ENCODE measurements at places on chromosomes 1 and 21.
A peak's percentile ranks its signal among the peaks of the same experiment; 100 is the strongest.

DNA sequence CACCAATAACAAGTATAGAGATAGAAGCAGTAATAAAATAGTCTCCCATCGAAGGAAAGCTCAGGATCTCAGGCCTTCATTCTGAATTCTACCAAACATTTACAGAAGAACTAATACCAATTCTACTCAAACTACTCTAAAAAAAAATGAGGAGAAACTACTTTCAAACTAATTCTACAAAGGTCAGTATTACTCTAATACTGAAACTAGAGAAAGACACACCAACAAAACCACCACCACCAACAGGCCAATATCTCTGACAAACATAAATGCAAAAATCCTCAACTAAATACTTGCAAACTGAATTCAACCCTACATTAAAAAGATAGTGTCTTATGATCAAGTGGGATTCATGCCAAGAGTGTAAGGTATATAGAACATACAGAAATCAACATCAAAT, 1078.4 kb downstream of the KCNT2 start:
- no peak for DNase-seq

DNA sequence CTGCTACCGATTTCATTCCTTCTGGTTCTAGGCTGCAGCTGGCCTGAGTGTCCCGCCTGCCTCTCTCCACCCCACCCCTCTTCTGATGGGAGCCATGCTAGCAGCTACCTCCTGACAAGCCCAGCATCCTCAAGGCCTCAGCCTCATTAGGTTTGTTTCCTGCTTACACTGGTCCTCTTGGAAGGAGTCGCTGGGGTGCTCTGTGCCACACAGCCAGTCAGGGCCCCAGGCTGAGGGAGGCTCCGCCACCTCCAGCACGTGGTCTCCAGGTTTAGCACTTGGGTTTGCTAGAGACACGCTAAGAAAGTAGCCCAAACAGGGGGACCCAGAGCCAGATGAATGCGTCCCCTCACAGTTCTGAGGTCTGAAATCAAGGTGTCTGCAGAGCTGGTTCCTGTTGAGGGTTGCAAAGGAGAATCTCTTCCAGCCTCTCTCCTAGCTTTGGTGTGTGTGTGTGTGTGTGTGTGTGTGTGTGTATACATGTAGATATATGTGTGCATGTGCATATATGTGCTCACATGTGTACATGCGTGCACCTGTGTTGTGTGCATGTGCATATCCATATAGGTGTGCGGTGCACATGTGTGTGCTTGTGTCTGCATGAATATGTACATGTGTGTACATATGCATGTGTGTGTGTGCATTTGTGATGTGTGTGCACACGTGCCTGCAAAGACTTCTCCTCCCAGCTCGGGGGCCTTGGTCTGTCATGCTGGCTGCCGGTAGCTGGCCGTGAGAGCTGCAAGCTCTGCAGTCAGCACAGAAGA, 301.1 kb upstream of the AJAP1 start:
- DNase-seq = no peak

- DNase-seq = no peak
These were observed 26.0 kb downstream of the SDE2 start for GRCh38 chr1:225973158-225973557.

DNA sequence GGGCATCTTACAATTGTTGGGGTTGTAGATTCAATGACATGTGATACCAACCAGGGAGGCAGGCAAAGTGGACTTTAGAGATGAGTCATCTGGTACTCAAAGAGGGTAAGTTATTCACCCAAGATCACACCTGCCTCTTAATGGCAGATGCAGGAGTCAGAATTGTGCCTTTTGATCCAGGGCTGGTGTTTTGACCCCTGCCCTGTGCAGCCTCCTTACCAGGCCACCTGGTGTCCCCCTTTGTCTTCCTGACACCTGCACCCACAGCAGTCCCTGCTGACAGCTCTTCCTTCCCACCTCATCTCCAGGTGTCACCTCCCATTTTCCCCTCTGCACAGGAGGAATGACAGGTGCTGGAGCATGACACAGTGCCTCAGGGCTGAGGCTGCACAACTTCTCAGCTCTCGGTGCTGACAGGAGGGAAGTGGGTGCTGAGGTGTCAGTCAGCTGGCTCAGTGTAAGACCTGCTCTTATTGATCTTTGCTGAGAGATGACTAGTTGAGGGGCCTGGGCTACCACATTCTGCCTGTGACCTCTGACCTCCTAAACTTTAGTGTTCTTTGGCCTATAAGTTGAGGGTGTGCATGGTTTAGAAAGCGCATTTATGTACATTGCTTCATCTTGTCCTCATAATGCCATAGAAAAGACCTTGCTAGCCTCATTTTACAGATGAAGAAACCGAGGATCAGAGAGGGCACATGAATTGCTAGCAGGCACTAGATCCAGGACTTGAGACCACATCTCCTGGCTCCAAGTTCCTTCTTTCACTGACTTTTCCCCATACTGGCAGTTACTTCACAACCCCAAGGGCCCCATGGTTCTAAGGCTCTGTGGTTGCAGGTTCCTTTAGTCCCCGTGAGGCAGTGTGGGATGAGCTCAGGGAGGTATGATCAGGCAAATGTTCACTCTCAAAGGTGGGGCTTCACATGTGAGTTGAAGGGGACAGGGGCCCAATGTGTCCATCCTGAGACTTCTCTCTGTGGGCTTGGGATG, 31.3 kb downstream of the CACNA1E start:
- no peak for DNase-seq

DNA sequence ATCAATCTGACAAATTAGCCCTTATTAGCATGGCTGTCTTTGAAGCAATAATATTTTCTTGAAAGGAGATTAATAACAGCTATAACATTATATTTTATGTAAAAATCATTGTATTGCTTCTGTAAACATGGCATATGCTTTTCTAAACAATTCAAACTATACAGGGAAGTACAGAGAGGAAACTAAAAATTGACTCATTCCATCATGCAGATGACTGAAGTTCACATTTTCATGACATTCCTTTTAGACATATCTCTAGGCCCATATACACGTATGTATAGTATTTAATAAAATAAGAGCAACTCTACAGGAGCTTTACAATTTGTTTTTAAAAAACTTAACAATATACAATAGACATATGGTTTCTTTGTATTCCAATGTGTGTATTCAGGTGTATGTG, 5.6 kb upstream of the DHCR24 start:
- no peak for DNase-seq

DNA sequence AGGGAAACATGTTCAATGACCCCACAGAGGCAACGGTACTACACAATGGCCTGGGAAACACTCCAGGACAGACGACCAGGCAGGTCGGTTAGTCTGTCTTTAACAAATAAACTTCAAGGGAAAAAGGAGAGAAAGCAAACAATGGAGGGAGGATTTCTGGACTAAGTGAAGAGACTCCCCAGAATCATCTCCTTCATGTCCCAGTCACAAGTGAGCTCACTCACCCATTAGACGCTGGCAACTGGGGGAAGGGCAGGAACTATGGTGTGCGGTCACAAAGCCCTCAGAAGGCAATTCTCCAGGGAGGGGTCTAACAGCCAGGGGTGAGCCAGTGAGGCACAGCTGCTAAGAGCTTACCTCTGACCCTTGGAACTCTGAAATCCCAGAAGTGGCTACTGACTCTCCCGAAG, 55.7 kb upstream of the NADK start:
- DNase-seq = no peak

DNA sequence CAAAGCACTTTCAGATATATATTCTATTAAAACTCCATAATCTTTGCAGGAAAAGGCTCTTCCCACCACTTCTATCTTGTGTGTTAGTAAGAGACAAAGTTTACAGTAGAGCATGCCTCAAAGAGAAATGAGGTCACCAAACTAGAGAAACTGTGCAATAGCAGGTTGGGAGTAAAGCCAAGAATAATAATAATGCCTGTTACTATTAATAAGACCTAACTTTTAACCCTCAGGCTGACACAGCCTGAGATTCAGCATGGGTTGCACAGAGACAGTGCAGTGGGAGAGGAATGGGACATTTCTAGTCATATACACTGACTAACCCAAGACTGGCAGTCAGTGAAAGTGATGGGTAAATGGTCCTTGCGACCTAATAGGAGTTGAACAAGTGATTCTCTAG, 320.2 kb upstream of the NFIA start:
- DNase-seq = no peak

- DNase-seq = no peak
These were observed 27.5 kb downstream of the RNF19B start for GRCh38 chr1:32937061-32937460.

DNA sequence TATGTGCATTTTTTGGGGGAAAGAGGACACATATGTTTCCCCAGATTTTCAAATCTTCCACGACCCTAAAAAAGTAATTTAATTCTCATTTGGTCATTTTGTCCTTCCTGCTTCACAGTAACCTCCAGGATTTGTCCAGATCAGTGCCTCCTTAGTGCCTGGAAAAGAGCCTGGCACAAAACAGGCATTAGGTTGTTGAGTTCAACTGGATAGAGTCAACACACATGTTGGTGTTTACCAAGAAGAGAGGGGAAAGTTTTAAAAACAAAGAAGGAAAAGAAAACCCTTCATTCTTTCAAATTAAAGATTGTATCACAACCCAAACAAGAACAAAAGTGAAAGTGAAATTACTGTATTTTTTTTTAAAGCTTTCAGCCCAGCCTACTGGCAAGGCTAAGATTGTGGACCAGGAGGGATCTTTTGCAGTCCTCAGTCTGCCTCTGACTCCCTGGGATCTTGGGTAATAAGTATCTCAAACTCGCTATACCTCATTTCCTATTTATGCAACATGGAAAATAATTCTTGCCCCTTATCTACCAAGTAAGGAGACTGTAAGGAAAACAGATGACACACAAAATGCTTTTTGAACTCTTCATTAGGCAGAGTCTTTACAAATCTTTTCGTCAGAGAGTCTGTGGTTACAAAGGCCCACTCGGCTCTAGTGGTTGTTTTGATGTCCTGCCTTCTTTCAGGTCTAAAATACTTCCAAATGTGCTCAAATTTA, 57.8 kb downstream of the ZNF281 start:
- DNase-seq = peak; percentile 25

GRCh38 chr1:197063212-197063611, 3.8 kb downstream of the F13B start:
- no peak for DNase-seq

All from CD4-positive, alpha-beta T cell treated with Interleukin-2 at 100 ng/mL for 4 hours (primary cell).